ENCODE measurements at places on chromosomes 16 and 17. TPM values are rescaled to one million over a fixed set of nuclear protein-coding genes. Genes with fewer than 3 reads are reported as not detected.
A peak's percentile ranks its signal among the peaks of the same experiment; 100 is the strongest.

CES5A gene
- total RNA-seq = not detected

DNA sequence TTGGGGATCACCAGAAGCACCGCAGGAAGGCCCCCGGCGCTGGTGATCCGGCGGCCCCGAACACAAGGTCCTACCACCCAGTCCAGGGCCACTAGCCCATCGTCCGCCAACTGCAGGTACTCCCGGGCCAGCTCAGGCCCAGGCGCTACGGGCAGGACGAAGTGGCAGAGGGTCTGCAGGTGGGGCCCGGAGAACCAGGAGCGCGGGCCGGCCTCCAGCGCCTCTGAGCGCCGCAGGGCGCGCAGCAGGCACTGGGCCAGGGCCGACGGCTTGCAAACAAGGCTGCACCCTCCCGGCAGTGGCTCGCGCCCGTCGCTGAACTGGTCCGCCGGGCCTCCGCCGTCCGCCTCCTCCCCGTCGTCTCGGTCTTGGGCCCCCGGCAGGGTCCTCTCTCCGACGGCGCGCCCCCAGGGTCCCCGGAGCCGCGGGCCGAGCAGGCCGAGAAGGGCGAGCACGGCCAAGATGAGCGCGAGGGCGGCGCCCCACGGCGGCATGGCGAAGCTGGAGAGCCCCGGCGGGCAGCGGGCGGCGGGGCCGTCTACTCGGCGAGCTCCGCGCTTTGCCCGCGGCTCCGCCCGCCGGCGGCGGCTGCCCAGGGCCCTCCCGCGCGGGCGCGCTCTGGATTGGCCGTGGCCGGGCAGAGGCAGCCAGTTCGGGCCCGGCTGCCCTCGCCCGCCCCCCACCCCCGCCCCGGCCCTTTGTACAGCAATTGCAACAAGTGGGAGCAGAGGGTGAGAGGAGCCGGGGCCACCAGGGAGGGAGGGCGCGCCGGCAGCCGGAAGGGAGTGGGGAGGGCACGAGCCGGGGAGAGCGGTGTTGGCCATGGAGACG lies at the start of gene ABHD15:
ABHD15 (minus strand) TSS at position 565 of the 831 bp plus-strand sequence; CDS start at position 494, 71 bp downstream.
- DNase-seq = peak; percentile 94

GRCh38 chr17:69907132-69907847 lies 167.7 kb upstream of the KCNJ16 start:
- no peak for DNase-seq

DNA sequence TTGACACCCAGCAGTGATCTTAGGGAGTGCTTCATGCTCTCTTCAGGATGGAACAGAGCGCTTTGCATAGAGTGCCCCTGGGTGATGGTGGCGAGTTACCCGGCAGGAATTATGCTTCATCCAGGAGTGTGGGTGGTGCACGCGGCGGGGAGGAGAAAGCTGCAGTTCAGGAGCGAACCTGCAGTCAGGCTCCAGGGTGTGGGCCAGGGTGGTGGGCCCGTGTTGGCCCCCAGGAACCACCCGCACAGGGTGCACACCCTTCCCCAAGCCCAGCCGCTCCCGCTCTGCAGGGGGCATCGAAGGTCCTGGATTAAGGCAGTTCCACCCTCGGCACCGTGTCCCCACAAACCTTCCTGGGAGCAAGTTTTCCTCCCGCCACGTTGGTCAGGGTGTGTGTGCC lies 3.9 kb downstream of the RAB40C start:
- DNase-seq = peak; percentile 73

ARHGAP23 gene
- 69.3 TPM for total RNA-seq

CD79B gene
- total RNA-seq = 192 TPM

- peak; percentile 23 for DNase-seq
Observed at GRCh38 chr17:6545291-6545690, 11.1 kb downstream of the PITPNM3 start.

- no peak for DNase-seq
Observed at GRCh38 chr17:68886401-68886800, 68.8 kb downstream of the ABCA8 start.

CTRL gene
- total RNA-seq = 6.2 TPM

DNA sequence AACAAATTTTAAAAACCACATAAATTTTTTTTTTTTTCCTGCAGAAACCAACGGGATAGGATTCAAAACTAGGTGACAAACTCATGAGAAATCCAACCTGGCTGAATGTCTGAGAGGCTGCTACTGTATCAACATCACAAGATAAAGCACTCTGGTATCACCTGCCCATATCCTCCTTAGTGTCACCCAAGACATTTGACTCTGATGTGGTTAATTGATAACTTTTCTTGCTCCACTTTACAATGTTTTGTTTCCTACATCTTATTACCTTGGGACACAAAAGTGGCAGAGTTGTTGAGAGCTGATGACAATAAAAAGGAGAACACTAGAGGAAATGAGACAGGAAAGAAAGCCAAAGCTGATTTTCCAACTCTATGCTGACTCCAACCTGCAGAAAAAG lies 4.0 kb upstream of the FBXL20 start:
- no peak for DNase-seq

GRCh38 chr16:15498427-15499175 lies 64.2 kb downstream of the BMERB1 start:
- DNase-seq = no peak

DNA sequence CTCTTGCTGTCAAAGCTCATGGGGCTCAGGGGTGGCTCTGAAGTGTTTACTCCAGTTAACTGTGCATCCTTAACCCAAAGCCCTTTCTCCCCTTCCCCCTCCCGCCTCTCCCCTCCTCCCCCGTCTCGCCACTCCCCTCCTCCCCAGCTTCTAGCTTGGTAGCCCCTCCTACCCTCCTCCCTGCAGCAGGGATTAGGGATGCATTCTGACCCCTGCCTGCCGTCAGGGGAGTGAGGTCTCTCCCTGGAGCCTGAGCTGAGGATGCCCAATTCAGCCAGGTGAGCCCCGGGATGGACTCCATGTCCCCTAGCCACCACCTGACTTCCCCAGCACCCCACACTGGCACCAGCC lies 1.6 kb downstream of the HS3ST6 start:
- DNase-seq = no peak

KRTAP2-3 gene
- total RNA-seq = not detected

DNA sequence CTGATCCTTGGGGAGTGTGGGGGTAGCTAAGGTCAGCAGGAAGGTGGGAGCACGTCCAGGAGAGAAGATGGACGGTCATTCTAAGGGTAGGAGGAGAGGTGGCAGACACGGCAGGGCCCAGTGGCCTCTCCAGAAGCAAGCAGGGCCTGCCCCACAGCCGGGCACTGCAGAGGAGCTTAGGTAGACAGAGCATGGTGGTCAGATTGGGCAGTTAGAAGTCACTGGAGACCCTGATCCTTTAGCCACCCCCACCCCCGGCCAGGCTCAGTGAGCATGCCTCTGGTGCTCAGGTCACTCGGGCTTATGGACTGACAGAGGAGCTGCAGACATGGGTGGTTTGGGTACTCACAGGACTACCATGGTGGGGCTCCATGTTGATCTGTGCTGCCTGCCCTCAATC lies 26.3 kb downstream of the NLRP1 start:
- no peak for DNase-seq

SCARF1 gene
- 66.5 TPM for total RNA-seq

TM4SF5 gene
- not detected for total RNA-seq

DNAH2 gene
- 0.79 TPM for total RNA-seq

- DNase-seq = no peak
Observed at GRCh38 chr17:77345260-77345910, 204.6 kb downstream of the SEC14L1 start.

CLEC19A gene
- not detected for total RNA-seq

MYH2 gene
- not detected for total RNA-seq

DNA sequence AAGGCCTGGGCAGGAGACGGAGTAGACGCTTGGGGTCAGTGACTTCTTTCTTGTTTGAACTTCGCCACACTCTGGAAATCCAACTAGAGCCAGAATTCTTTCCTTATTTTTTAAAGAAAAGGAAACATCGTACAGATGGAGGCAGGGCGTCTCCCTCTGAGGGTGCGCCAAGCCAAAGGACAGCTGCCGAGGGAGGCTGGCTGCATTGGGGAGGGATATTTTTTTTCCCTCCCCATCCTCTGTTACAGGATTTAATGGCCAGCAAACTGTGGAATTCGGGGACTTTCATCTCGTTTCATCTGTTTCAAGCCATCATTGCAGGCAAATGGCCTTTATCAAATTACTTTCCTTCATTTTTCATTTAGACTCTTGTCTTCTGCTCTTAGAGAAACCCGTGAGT lies 15.9 kb downstream of the CDK5R1 start:
- no peak for DNase-seq

DNA sequence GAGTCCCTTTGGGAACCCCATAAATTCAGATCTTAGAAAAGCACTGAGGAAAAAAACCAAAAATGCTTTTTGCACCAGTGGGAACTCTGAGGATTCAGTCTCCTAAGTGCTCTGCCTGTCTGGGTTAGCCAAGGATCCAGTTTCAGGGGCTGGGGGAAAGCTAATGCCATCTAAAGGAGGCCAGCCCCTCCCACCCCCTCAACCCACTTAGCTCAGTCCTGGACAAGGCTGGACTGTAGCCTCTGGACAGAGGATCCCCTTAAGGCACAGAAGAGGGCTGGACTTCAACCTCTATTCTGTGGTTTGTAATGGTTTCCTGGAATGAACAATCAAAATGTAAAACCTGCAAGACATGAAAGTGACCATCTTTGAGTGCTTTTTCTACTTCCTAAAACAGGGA lies 356.1 kb upstream of the ZFHX3 start:
- no peak for DNase-seq

DNA sequence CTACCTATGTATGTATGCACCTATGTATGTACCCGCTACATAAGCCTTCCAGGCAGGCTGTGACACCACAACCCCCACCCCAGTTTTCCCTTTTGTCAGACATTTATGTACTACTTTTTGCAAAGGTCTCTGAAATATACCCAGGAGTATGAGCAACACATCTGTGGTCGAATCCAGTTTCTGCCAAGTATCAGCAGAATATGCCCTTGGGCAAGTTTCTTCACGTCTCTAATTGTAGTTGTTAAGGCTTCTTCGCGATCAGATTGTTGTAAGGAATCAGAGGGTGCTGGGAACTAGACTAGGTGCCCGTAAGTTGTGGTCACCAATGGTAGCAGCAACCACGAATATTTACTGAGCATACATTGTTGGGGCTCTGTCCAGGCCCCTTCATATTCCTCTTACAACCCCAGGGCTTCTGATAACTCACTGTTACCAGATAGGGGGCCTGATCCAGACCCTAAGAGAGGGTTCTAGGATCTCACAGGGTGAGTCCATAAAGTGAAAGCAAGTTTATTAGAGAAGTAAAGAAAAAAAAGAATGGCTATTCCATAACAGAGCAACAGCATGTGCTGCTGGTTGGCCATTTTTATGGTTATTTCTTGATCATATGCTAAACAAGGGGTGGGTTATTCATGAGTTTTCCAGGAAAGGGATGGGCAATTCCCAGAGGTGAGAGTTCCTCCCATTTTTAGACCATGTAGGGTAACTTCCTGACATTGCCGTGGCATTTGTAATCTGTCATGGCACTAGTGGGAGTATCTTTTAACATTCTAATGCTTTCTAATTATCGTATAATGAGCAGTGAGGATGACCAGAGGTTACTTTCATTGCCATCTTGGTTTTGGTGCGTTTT lies 16.6 kb downstream of the NUDT7 start:
- no peak for DNase-seq

DNA sequence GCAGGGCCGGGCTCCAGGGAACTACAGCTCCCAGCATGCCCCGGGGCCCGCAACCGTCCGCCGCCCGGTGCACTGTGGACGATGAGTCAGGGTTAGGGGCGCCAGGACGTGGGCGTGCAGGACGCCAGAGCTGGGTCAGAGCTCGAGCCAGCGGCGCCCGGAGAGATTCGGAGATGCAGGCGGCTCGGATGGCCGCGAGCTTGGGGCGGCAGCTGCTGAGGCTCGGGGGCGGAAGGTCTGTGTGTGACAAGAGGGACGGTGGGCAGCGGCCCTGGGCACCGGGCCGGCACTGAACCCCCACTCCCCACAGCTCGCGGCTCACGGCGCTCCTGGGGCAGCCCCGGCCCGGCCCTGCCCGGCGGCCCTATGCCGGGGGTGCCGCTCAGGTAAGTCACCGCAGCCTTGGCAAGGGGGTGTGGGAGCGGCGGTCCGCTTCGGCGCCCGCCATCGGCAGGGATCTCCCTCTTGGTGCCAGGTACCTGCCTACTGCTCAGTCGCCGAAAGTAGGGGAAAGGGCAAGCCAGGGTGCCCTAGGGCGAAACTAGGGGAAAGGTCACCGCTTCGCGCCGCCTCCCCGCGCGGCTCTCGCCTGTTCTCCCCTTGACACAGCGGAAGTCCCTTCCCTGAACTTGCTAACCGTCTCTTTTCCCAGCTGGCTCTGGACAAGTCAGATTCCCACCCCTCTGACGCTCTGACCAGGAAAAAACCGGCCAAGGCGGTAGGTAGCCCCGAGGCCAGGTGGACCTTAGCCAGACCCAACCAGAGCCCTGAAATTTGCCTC lies at the start of the genes ACADVL and DLG4:
ACADVL (plus strand) TSS at position 127 of the 781 bp plus-strand sequence; CDS start at position 174, 47 bp downstream.
DLG4 (minus strand) TSS at position 25 of the 781 bp plus-strand sequence.
- peak; percentile 96 for DNase-seq

GRCh38 chr17:43661699-43662412 lies at the start of gene MEOX1:
Gene MEOX1, minus strand, starts transcription at chr17:43661922. Its CDS starts 388 bp downstream, at chr17:43661534.
- DNase-seq = no peak

UMOD gene
- not detected for total RNA-seq

- no peak for DNase-seq
Observed at GRCh38 chr17:57689254-57689653, 55.8 kb downstream of the CCDC182 start.

GRCh38 chr17:69358688-69359596 lies 32.0 kb upstream of the ABCA5 start:
- no peak for DNase-seq
